ENCODE measurements at places on chromosomes 16 and 17.

DNA sequence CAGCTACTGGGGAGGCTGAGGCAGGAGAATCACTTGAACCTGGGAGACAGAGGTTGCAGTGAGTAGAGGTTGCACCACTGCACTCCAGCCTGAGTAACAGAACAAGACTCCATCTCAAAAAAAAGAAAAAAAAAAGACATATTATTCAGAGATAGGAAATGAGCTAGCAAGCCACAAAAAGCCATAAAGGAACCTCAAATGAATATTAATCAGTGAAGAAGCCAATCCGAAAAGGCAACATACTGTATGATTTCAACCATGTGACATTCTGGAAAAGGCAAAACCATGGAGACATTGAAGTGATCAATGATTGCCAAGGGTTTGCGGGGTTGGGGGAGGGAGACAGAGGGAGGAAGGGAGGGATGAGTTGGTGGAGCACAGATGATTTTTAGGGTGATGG is 8.4 kb upstream of the EXOC7 start:
- no peak for DNase-seq

DNA sequence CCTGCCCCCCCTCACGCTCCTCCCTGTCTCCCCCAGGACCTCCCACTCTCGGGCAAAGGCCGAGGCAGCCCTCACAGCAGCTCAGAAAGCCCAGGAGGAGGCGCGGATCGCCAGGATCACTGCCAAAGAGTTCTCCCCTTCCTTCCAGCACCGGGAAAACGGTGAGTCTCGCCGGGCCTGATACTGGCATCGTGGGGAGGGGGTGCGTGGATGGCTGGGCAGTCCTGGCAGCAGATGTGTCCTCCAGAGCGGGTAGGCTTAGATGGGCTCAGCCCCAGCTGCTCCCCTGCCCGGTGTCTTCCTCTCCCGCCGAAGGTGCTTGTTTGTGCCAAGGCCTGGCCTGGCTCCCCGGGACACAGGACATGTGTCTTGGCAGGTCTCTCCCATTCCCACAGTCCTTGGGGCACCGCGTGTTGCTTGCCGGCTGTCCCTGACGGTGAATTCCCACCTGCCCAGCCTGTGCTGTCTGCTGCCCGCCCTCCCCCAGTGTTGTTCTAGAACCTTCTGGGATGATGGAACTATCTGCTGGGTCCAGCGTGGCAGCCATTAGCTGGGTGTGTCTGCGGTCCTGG is 81.6 kb downstream of the KLHDC4 start:
- no peak for DNase-seq

DNA sequence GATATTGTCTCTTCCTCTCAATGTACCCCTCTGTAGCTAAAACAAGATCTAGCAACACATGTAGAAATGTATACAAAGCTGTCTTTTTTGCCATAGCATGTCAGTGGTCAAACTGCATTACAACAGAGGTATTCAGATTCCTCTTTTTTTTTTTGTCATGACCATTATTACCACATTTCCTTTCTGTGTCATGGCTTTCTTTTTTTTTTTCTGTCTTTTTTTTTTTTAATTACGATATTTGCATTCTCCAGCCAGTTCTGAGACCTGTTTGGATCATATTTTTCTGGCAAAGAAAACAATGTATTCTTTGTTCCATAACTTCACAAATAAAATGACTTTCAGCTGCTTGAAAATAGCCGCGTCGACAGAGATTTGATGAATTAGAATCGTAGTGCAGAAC is 27.4 kb upstream of the CAPNS2 start:
- DNase-seq = no peak

- no peak for DNase-seq
Measured at GRCh38 chr17:61267847-61268246, 131.8 kb upstream of the TBX2 start.

DNA sequence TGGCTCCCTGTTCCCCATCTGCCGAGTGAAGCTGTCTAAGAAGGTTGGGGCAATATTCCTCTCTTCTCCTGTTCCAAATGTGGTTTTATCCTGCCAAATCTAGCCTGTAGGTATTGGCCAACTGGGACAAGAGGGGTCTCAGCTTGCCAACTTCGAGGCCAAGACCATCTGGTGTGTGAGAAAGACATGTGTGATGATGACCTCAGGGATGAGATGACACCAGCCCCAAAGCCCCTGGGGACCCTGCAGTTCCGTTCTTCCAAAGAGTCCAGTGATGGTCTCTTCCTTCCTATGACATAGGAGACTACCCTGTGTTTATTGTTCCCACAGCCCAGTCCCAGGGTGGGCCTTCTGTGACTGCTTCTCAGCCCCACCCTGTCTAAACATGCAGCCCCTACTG is 34.8 kb upstream of the ADAMTS18 start:
- no peak for DNase-seq

DNA sequence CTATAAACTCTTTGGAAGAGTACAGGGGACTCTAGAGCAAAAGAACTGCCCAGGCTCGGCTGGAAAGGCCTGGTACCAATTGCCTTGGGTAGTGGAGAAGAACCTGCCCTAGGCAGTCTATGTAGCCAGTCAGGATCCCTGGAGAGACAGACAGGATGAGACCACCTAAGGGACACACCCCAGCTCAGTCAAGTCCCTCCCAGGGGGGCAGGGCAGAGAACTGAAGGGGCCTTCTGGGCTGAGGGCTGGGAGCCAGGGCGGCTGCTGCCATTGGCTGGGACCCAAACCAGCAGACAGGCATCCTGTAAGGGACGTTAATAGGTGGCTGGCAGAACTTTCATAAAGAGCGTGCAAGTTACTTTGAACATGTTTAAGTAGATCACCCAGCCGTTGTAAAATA is 12.8 kb upstream of the SLC38A8 start:
- DNase-seq = no peak

- no peak for DNase-seq
Measured at GRCh38 chr16:25023556-25023955, 8.4 kb upstream of the ARHGAP17 start.

GRCh38 chr16:29141586-29142324 is 156.9 kb downstream of the LAT start:
- DNase-seq = no peak
